NCI-H226 (cell line): ENCODE measurements at places on chromosomes 16 and 17.

DNA sequence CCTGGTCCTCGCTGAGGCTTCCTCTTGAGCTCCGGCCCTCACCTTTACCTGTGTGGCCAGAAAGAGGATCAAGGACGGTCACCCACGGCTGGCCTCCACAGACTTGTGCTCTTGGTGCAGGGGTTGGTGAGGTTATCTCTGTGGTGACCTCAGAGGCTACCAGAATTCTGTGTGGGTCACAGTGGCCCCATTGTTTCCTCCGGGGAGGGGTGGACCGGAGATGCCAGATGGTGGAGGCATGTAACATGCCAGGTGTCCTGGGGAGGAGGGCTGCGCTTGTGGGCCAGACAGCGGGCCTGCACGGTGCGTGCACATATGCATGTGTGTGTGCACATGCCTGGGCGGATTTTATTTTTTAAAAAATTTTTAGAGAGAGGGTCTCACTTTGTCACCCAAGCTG lies 6.3 kb downstream of the SGCA start:
- DNase-seq: no peak

- DNase-seq: no peak
Observed at GRCh38 chr17:12928736-12929135, 89.1 kb downstream of the ELAC2 start.

- no peak for DNase-seq
Observed at GRCh38 chr17:6677946-6678345, 26.4 kb downstream of the C17orf100 start.

DNA sequence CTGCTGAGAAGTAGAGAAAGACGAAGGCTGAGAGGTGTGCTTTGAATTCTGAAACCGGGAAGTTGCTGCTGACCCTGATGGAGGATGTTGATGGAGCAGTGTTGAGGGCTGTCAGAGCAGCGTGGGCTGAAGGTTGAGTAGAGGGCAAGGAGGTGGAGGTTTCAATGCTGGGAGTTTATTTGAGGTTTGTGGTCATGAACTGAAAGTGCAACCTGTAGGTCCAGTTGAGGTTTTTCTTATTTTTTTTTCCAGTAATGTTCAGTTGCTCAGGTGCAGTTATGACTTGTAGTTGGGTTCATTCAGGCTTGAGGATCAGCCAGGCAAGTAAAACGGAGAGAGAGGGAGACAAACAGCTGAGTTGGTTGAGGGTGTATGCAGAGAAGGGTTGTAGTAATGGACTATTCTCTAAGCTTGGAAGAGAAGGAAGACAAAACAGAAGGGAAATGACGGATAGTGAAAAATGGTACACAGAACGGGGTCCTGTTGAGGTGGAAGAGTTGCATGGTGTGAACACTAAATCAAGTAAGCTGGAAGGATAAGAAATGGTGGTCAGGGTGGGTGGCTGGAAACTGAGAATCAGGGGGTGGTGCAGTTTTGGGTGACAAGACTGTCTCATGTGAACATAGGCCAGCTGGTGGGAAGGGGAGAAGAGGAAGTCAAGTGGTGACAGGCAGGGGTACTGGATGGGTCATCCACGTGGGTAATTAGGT lies 8.7 kb upstream of the UBE2G1 start:
- DNase-seq: no peak

DNA sequence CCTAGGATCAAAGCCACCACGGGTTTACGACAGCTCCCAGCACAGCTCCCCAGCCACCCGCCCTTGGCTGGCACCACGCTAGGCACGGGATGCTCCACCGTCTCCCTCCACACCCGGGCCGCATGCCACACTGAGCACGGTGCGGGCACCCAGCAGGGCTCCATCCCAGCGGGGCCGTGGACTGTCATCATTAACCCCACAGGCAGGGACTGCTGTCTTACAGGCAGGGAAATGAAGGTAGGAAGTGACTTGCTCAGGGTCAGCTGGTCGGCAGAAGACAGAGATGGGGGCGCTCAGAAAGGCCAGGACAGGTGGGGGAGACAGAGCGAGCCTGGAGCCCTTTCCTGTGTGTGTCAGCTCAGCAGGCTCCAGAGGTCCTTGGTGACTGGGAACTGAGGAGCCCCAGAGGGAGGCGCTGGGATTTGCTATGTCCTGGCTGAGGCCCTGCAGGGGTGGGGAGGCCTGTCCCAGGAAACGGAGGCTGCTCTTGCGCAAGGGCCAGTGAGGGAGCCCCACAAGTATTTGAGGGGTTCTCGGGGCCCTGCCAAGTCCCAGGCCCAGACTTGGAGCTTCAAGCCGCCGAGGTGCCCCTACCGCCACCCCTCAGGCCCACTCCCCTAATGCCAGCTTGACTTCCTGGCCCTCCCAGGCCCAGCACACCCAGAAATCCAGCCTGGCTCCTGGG lies 3.2 kb downstream of the UBALD1 start:
- no peak for DNase-seq

GRCh38 chr17:69690531-69690930 lies 276.0 kb downstream of the MAP2K6 start:
- no peak for DNase-seq

GRCh38 chr16:86610779-86611524 lies 32.6 kb downstream of the FOXL1 start:
- no peak for DNase-seq

GRCh38 chr16:11298143-11298900 lies 17.2 kb upstream of the PRM1 start:
- DNase-seq: no peak

- no peak for DNase-seq
Observed at GRCh38 chr17:39631403-39631802, 4.7 kb downstream of the PPP1R1B start.

GRCh38 chr17:73546770-73547536 lies 97.3 kb downstream of the SDK2 start:
- DNase-seq: no peak

GRCh38 chr16:65743558-65743957 lies 621.7 kb upstream of the CDH11 start:
- no peak for DNase-seq

DNA sequence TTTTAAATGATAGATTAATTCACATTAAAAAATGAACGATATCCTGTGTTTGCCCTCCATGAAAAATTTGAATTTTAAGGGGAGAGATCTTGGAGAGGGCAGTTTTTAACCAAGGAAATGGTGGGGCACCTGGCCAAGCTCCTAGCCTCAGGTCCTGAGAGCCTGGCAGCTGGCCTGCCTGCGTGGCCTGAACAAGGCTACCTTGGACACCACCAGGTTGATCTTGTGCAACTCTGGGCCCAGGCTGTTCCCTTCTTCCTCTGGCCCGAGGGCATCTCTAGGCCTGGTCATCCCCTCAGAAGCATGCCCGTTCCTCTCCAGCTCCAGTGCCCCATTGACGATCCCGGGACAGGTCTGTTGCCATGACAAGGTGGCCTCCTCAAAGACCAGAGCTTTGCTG lies 33.4 kb upstream of the LONP2 start:
- DNase-seq: no peak

GRCh38 chr16:57736419-57737351 lies 1.1 kb downstream of the KATNB1 start:
- peak; percentile 85 for DNase-seq

DNA sequence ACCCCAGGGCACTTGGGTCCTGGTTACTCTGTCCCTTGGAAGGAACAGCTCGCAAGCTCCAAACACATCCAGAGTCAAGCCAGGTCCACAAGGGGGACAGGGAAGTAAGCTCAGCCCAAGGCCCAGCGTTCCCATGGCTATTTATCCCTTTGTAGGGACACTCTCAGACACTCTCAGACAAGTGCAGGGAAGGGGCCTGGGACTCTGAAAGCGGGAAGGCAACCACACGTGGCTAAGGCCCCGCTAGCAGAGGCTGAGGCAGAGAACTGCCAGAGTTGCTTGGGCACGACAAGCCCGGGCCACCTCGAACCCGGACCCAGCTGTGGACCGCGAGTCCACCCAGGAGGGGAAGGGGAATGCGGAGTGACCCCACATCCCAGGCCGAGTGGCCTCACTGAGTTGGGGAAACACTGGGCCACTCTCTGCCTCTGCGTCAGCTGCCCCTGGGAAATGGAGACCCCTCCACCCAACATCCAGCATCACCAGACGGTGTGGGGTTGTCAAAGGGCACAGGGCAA lies 10.2 kb downstream of the NPTX1 start:
- DNase-seq: no peak

DNA sequence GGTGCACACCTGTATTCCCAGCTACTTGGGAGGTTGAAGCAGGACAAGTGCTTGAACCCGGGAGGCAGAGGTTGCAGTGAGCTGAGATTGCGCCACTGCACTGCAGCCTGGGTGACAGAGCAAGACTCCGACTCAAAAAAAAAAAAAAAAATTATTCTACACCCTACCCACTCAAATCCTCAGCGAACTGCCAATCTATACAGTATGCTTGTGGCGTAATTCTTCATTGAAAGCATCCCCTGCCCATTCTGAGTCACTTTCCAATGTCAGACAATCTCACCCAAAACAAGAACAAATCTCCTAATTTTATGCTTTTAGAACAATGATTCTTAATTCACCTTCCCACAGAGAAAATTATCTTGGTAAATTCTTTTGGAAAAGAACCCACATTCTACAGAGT lies 12.0 kb downstream of the AMFR start:
- no peak for DNase-seq

- no peak for DNase-seq
Observed at GRCh38 chr17:46958041-46958591, 20.9 kb downstream of the RPRML start.

GRCh38 chr17:72759301-72759700 lies 333.2 kb downstream of the SLC39A11 start:
- DNase-seq: no peak
